Regular cardiac myocyte (primary cell): ENCODE measurements at places on chromosomes 3 and 15. TPM values are rescaled to one million over a fixed set of nuclear protein-coding genes. Genes with fewer than 3 reads are reported as not detected.

IL17RC gene
- 24.5 and 27.6 TPM in 2 replicates for total RNA-seq

ST3GAL6 gene
- 10.4 and 19.4 TPM in 2 replicates for total RNA-seq

CCR9 gene
- total RNA-seq, result not detected in 2 replicates

ACTRT3 gene
- 3.1 and 4.4 TPM in 2 replicates for total RNA-seq

MRPS25 gene
- 18.3 and 37.6 TPM in 2 replicates for total RNA-seq

FMN1 gene
- total RNA-seq, result 0.58 and 0.85 TPM in 2 replicates

FOXB1 gene
- total RNA-seq, result not detected in 2 replicates

SPATA12 gene
- total RNA-seq, result not detected in 2 replicates

KPNA4 gene
- 24.8 and 49.8 TPM in 2 replicates for total RNA-seq

CILP gene
- under 0.01 TPM in 1 of 2 replicates, not detected in the other for total RNA-seq

DNASE1L3 gene
- total RNA-seq, result 0.19 and 0.56 TPM in 2 replicates

IGF2BP2 gene
- total RNA-seq, result 28.6 and 36.1 TPM in 2 replicates

FEZF2 gene
- total RNA-seq, result not detected in 2 replicates

SGO1 gene
- 0.56 and 9.8 TPM in 2 replicates for total RNA-seq

CCR3 gene
- not detected in 2 replicates for total RNA-seq

CSPG5 gene
- total RNA-seq, result 0.19 and 0.28 TPM in 2 replicates

ANKDD1A gene
- total RNA-seq, result 0.38 and 2.3 TPM in 2 replicates

EIF4A2 gene
- total RNA-seq, result 847 and 2,167 TPM in 2 replicates

LRRC49 gene
- total RNA-seq, result 12.4 and 13.0 TPM in 2 replicates

GPR171 gene
- 0.28 TPM in 1 of 2 replicates, not detected in the other for total RNA-seq

APBA2 gene
- 12.1 and 13.8 TPM in 2 replicates for total RNA-seq

MTFMT gene
- 27.0 and 27.9 TPM in 2 replicates for total RNA-seq

LRTM1 gene
- total RNA-seq, result not detected in 2 replicates

FGF12 gene
- not detected in 2 replicates for total RNA-seq

ABI3BP gene
- 26.6 and 121 TPM in 2 replicates for total RNA-seq

ROPN1B gene
- not detected in 2 replicates for total RNA-seq

SPCS1 gene
- 71.6 and 96.6 TPM in 2 replicates for total RNA-seq

SNURF gene
- 9.0 and 14.7 TPM in 2 replicates for total RNA-seq

CMTM7 gene
- 7.6 and 10.5 TPM in 2 replicates for total RNA-seq

NISCH gene
- 38.2 and 67.9 TPM in 2 replicates for total RNA-seq

EPHB3 gene
- 0.38 and 3.1 TPM in 2 replicates for total RNA-seq

RTP3 gene
- total RNA-seq, result not detected in 2 replicates
